Metanephros (tissue), 2 donors: ENCODE measurements at places on chromosomes 2 and 18. TPM values are rescaled to one million over a fixed set of nuclear protein-coding genes. Genes with fewer than 3 reads are reported as not detected.

The PPP1R1C gene
- total RNA-seq, result 1.7 TPM

The UGT1A10 gene
- total RNA-seq, result not detected

The POTEE gene
- not detected for total RNA-seq

The EML6 gene
- 21.1 TPM for total RNA-seq

The ALLC gene
- not detected for total RNA-seq

The ABCB11 gene
- total RNA-seq, result 0.06 TPM

The IL1RN gene
- total RNA-seq, result 6.0 TPM

The VWA3B gene
- total RNA-seq, result 0.18 TPM

The SIX2 gene
- 10.7 TPM for total RNA-seq

The LRRTM1 gene
- total RNA-seq, result 9.9 TPM

The NDC80 gene
- 7.4 TPM for total RNA-seq

The EVX2 gene
- total RNA-seq, result not detected
